ENCODE measurements at places on chromosomes 12 and 14.
A peak's percentile ranks its signal among the peaks of the same experiment; 100 is the strongest.

- no peak for DNase-seq
Measured at GRCh38 chr12:87198181-87198580, 831.0 kb downstream of the C12orf50 start.

DNA sequence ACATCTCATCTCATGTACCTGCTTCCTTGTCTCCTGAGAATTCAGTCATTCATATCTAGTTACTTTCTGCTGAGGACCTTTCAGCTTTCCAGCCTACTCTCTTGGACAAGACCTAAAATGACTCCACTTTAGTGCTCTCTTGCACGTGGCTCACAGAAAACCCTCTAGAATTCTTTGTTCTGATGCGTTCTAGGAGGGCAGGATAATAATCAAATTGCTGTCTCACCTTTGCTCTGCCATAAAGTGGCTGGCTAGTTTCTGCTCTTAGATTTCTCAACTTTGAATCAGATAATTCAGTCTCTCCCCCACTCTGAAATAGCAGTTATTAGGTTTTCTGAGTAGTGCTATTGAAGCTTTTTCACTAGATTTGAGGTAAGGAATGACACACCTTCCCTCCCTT lies 429.5 kb upstream of the FBXO33 start:
- no peak for DNase-seq

DNA sequence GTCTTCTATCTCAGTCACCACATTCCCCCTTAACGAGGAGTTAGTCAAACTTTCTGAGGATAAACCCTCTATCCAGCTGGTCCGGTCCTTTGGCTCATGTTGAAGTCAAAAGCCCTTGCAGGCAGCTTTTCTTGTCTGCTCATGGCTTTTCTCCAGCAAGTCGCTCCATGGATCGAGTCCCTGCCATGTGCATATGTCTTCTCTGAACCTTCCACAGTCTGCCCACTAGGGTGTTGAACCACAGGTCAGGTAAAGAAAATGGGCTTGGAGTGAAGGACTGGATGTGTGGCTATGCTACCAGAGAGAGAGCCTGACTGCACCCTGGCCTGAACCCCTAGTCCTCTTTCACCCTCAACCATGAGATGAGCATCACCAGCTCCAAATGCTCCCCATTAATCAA lies 22.8 kb downstream of the C14orf132 start:
- no peak for DNase-seq

- DNase-seq, result no peak
Measured at GRCh38 chr14:93897476-93897845, 29.7 kb upstream of the FAM181A start.

DNA sequence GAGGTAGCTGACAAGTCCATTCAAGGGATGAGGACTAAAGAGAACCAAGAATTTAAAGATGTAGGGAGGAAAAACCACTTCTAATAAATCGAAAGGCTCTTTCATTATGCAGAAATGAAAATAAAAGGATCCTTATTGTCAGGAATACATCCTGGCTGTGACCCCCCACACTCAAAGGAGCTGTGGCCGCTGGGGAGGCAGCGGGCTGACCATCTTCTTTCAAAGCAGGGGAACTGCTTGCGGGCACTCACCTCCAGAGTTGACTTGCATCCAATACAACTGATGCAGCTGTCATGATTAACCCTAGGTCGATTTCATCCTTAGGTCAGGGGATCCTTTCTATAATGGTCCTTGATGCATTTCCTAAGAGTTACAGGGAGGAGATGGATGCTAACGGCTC lies 35.3 kb downstream of the TRAFD1 start:
- DNase-seq, result no peak

- DNase-seq, result no peak
Measured at GRCh38 chr14:71680736-71681387, 251.4 kb upstream of the RGS6 start.

DNA sequence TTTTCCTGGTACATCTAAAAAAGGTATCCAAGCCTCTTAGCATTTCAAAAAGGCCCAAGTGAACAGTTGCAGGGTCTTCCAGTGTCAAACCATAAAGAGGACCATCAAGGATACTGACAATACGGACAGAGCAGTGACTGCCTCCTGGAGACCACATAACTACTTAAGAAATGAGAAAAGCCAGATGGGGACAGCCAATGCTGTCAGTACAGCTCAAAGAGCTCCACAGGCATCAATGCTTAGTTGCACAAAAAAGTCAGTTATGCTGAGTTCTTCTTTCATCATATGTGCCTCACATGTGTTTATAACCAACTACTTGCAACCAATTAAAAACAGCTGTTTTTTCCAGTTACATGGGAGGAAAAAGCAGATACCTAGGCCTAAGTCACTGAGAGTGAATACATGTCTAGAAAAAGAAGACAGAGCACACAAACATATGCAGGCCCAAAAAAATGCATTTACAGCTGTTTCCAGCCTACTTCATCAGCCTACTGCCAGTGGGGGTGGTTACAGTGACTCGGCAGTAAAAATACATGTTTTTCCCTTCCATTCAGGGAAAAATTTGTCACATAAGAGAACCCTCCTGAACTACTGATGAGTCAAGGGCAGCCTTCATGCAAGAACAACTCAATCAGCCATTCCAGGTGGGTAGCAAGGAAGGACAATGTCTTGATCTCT lies 84.0 kb downstream of the DCAF5 start:
- no peak for DNase-seq

- no peak for DNase-seq
Measured at GRCh38 chr14:73176685-73177084, 40.4 kb downstream of the PSEN1 start.

DNA sequence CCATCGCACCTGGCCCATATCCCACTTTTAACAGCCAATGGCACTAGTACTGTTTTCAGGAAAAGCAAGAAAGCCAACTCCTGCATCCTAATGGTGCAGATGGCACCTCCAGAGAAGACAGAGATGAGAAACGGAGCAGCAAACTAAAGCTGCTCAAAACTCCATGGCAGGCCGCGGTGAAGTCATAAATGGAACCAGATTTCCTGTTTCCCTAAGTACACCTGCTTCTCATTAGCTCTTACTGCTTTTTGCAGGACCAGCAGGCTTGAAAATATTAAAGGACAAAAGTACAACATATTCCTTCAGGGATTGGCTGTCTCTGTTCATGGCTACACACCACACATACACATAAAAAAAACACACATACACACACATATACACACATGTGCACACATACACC lies 36.7 kb upstream of the LGALS3 start:
- no peak for DNase-seq

GRCh38 chr14:93332397-93332852 lies 411 bp downstream of the BTBD7 start:
- peak; percentile 39 for DNase-seq

GRCh38 chr12:109387425-109388166 lies 39.9 kb downstream of the MYO1H start:
- DNase-seq, result peak; percentile 14

GRCh38 chr14:24876996-24877395 lies 173.0 kb downstream of the STXBP6 start:
- no peak for DNase-seq

- DNase-seq, result no peak
Measured at GRCh38 chr12:106960443-106960842, 4.7 kb downstream of the TMEM263 start.

- DNase-seq, result no peak
Measured at GRCh38 chr12:49923880-49924556, 20.3 kb upstream of the FAIM2 start.

GRCh38 chr12:93174473-93174872 lies 203.3 kb upstream of the NUDT4 start:
- no peak for DNase-seq

DNA sequence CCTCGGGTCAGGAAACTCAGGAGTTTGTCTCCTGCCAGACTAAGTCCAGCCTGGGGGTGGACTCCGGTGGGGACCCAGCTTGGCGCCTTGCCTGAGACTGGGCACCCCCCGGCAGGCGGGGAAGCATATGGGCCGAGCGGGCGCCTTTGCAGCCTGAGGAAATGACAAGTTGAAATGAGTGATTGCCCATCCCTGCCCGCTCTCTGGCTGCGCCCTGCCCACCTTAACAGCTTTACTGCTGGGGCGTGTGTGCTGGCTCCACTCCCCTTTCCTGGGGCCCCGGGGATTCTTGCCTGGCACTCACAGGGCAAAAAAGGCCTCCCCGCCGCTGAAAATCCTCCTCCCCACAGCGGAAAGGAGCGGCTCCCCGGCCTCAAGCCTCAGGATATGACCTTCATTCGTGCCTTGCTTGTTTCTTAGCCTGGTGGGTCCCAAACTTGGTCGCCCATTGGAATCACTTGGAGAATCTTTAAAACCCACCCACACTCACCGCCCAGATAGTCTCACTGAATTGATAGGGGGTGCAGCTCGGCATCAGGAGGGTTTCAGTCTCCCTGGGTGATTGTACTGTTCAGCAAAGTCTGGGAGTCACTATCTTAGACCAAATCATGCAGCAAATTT lies 1.5 kb downstream of the RFLNA start:
- DNase-seq, result no peak

- DNase-seq, result no peak
Measured at GRCh38 chr14:102926104-102926503, 3.6 kb downstream of the AMN start.

DNA sequence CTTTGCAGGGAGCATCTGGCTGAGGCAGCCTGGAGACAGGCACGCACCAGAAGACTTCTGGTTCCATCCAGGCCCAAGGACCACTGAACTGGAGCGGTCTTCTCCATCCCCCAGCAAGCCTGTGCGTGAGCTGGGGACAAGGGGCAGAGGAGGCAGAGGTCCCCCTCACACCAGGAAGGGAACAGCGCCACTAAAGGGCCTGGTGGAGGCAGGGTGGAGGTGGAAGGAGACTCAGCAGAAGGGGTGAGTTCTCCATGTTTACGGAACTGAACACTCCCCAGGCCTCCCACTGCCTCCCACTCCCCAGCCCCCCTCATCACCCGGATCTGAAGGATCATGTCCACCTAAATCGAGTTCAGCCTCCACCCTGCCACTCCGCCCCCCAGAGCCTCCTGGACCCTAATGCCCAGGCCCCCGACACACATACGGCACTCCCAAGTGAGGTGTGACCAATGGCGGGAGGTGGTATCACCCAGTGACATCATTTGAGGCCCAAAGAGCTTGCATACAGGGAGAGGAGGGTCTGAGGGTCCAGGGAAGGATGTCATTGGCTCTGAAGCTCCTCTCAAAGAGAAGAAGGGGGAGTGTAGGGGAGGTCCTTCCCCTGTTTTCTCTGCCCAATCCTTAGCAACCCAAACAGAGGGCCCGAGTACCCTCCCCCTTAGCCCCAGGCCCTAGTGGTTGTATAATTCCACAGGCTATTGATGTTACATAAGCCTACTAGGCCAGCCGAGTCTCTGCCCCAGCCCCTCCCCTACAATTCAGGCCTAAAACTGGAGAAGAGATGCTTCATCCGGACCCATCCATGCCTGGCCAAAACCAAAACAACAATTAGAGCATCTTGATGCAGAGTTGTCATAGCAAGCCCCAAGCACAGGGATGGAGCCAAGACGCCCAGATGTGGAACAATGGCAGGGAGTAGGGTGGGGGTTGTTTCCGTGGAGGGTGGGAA lies 1.0 kb downstream of the FAIM2 start:
- no peak for DNase-seq

DNA sequence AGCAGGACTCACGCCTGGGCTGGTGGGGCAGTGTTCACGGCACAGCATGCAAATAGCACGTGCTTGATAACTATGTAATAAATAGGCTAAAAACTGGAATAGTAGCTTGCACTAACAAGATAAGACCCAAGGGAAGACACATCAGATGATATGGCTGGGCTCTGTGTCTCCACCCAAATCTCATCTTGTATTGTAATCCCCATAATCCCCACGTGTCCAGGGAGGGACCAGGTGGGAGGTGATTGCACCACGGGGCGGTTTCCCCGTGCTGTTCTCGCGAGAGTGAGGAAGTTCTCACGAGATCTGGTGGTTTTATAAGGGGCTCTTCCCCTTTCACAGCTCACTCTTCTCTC lies 46.9 kb downstream of the RIMBP2 start:
- DNase-seq, result no peak

DNA sequence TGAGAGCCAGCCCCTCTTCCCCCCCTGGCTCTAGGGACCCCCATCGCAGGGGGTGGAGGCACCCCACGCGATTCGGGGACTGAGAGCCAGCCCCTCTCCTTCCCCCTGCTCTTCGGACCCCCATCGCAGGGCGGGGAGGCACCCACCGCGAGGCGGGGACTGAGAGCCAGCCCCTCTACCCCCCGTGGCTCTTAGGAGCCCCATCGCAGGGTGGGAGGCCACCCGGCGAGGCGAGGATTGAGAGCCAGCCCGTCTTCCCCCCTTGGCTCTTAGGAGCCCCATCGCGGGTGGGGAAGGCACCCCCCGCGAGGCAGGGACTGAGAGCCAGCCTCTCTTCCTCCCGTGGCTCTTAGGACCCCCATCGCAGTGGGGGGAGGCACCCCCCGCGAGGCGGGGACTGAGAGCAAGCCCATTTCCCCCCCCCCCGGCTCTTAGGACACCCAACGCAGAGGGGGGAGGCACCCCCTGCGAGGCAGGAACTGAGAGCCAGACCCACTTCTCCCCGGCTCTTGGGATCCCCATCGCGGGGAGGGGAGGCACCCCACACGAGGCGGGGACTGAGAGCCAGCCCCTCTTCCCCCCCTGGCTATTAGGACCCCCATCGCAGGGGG lies 45.6 kb downstream of the DDX11 start:
- no peak for DNase-seq

GRCh38 chr12:70661466-70662161 lies 24.4 kb upstream of the PTPRB start:
- no peak for DNase-seq

DNA sequence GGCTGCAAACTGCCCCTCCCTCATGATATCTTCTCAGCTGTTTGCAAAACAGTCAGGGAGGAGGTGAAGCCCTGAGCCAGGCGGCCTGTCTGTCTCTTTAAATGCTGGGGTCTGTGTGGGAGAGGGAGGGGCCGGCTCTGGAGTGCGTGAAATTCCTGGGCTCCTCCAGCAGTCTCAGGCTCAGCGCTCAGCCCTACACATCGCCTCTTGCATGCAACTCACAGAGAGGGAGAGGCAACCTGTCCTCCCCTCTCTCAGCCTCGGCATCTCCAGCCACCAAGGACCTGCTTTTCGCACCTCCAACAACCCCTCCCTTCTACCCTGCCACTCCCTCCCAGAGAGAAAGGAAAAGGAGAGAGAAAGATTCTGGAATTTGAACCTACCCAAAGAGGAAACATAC lies at the start of gene NRXN3:
TSS of gene NRXN3 (plus strand) at position 171 of the 400 bp plus-strand sequence. CDS start 72,721 bp downstream, outside the sequence.
- DNase-seq, result peak; percentile 43

- DNase-seq, result no peak
Measured at GRCh38 chr12:51217133-51217967, 512 bp downstream of the POU6F1 start.

GRCh38 chr14:59458486-59458885 lies 6.7 kb downstream of the GPR135 start:
- DNase-seq, result no peak

- no peak for DNase-seq
Measured at GRCh38 chr12:84822525-84822924, 90.1 kb downstream of the SLC6A15 start.

- DNase-seq, result no peak
Measured at GRCh38 chr12:118706437-118706836, 274.9 kb upstream of the SRRM4 start.
